ENCODE measurements at places on chromosomes 2 and 18.

DNA sequence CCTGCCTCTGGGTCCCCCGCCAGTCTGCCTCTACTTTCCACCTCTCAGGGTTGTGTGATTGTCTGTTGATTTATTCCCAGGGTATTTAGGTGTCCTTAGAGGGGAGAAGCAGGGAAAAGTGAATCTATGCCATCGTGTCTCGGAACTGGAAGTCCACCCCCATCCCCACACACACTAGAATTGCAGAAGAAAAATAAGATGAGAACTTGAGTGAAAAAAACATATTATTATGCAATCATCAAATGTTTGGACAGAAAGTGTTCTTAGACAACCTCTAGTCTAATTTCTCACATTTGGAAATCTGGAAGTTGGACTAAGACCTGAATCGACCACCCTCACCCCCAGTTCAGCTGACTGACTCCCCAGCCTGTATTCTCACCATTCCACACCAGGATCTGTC, 14.1 kb upstream of the CASP8 start:
- no peak for DNase-seq

- peak; percentile 54 for DNase-seq
These were observed 309.5 kb upstream of the HS6ST1 start for GRCh38 chr2:128628206-128628605.

DNA sequence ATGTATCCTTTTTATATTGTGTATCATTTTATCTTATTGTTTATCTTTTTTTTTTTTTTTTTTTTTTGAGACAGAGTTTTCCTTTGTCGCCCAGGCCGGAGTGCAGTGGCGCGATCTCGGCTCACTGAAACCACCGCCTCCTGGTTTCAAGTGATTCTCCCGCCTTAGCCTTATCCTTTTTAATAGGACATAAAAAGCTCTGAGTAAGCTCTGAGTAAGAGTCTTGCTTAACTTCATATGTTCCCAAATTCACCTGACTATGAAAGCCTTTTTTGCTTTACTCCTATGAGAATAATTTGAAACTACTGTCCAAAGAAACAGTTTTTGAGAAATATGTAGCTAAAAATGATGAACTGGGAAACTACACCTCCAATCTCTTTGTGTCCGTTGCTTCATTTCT, 525.5 kb downstream of the IRS1 start:
- DNase-seq = no peak

DNA sequence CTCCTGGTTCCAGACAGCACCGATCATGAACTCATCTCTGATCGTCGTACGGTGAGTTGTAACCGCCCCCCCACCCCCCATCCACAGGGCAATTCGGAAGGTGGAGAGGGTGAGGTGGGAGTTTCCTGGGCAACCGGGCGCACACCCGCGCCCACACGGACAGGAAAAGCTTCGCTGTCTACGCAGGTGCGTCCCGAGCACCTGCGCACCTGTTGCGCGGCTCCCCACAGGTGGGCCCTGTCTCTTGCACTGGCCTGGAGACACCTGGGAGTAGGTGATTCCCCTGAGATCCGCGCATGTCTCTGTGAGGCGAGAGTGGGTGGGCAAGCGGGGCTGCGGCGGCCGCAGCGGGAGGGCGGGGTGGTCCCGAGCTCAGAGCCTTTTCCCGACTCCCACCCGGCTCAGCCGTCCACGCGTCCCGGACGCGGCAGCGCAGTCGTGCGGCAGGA, 459 bp upstream of the ATP6V1C2 start:
- no peak for DNase-seq

Data from posterior vena cava (tissue), 2 donors.